ENCODE measurements at places on chromosomes 6 and 20.

- DNase-seq, result no peak
These were observed 49.8 kb downstream of the RNASET2 start for GRCh38 chr6:166906376-166907044.

- DNase-seq, result no peak
These were observed 97.0 kb downstream of the SMAP1 start for GRCh38 chr6:70764706-70765105.

DNA sequence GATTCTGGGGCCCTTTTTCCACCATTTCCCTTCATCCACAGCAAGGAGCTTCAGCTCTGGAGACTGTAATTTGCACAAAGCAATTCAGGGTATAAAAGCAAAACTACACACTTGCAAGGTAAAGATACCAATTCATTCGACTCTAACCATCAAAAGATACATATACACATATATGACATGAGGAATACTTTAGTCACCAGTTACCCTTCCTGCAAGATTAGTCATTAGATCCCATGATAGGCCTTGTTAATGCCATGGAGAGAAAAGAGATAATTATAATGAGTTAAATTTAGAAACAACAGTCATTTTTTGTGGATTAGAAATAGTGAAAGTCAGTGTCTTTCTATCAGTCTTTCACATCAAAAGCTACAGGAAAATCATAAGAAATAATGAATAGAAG, 204.2 kb downstream of the KCNQ5 start:
- no peak for DNase-seq

DNA sequence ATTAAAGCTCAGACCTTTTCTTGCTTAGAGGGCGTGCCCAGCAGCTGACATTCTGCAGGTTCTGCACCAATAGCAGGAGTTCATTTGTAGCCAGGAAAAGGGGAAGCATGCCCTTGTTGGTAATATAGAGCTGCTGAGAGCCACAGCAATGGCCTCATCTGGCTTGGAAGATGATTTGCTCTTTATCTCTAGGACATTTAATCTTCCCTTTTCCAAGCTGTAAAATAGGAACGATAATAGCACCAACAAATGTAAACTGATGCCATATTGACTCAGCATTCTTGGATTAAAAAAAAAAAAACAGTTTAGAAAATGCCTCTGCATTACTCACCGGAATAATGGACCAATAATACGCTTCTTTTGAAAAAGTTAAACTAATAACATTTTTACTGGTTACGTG, 93.4 kb upstream of the SLC2A12 start:
- no peak for DNase-seq

DNA sequence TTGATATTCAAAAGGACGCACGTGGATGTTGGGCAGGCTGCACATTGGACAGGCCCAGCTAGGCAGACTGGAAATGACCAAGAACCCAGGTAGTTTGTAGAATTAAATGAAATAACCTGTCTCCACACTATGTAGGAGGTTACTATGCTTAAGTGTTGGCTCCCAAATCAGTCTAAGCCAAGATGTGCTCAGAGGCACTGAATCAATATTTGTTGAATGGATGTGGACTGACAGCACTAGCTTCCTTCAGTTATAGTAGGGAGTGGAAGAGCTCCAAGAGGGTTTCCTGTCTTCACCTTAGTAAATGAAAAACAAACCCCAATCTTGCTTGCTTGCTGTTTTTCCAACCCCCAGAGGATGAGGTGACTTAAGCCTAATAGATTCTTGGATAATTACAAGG, 180.5 kb downstream of the JARID2 start:
- DNase-seq, result no peak

GRCh38 chr20:39395478-39396291, 433.5 kb downstream of the DHX35 start:
- no peak for DNase-seq

DNA sequence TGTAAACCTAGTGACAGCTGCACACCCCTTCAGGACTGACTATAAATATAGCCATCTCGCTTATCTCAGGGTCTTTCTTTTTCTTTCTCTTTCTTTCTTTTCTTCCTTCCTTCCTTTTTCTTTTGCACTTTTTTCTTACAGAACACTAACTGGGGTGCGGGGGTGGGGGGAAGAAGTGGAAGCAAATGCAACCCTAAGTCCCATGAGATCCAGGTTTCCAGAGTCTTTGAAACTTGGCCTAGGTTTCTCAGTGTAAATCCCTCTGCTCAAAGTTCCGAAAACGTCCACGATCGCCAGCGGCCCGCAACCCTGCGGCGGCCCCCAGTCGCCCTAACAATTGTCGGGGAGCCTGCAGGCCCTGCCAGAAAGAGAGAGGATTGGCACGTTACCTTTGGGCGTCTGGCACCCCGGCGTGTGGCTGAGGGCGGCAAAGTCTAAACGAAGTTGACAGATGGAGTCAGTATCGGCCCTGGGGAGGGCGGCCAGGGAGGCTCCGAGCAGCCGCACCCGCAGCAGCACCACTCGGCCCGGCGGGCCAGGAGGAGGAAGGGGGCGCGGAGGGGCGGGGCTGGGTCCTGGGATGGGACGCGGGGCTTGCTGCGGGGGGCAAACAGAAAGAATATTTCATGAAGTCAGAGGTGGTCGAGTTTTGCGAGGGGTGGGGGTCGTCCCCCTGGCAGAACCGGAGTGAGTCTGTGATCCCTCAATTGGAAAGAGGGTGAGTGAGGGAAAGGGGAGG, 577 bp upstream of the FOXF2 start:
- no peak for DNase-seq

- no peak for DNase-seq
These were observed 1.9 kb downstream of the SLCO4A1 start for GRCh38 chr20:62644044-62644795.

DNA sequence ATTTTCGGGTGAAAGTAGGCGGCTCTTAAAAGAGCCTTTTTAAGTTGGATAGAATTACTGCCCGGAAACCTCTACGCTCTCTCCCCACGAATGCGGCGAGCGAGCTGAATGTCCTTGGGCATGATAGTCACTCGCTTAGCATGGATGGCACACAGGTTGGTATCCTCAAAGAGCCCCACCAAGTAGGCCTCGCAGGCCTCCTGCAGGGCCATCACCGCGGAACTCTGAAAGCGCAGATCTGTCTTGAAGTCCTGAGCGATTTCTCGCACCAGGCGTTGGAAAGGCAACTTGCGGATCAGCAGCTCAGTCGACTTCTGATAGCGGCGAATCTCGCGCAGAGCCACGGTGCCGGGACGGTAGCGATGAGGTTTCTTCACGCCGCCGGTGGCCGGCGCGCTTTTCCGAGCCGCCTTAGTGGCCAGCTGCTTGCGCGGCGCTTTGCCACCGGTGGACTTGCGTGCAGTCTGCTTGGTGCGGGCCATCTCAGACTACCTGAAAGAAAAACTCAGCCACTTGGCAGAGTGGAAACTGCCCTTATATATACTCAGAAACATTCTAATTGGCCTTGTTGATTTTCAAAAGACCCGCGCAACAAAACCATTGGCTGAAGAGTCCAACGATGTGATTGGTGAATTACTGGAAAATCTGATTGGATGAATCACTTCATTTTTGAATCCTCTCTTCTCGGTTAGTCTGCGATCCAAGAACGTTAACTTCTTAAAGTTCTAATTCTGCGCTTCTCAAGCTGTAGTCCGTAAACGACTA, 93.9 kb upstream of the BTN3A2 start:
- DNase-seq, result no peak

DNA sequence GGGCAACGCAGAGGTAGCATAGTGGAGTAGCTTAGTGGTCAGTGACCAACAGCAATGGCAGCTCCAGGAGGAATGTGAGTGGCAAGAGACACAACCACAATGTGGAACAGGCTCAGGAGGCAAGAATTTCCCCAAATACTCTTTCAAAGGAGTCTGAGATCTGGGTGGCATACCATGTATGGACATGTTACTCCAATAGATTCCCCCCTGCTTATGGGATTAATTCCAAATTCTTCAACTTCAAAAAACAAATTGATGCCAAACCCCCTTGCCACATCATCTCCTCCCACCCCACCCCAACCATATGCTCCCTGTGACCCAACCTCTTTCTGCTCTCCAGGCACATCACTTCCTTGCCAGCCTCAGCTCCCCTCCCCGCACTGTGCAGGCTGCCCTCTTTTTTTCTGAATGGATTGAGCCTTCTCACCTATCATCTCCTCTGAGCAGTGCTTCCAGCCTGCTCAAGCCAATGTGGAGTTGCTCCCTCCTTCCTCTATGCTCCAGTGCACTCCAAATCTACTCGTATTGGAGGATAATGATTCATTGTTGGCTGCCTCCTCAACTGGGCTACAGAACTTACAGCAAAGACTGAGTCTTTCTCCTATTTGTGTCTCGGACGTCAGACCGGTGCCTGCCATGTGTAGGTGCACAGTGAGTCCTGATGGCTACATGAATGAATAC, 93.0 kb upstream of the CEP85L start:
- DNase-seq, result no peak

DNA sequence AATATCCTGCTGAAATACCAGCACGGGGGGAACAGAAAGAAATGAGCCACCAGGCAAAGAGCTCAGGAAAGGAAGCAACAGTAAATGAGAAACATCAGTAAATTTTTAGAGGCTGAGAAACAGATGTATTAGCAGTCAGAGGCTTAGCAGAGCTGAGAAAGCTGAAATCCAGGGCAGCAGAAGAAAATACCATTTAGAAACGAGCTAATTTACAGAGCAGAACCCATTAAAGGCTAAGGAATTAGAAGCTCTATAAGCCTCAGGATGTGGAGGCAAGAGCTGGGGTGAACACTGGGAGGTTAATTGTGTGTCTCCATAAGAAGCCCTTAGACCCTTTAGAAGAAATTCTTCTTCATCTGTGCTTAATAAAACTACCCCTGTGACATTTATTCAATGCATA, 178.6 kb upstream of the RGS17 start:
- no peak for DNase-seq

GRCh38 chr6:32439602-32440214, at the start of gene HLA-DRA:
HLA-DRA (plus strand) TSS chr6:32439887; CDS start chr6:32439951, 64 bp downstream.
- no peak for DNase-seq

- DNase-seq, result no peak
These were observed 42.4 kb downstream of the TMEM242 start for GRCh38 chr6:157280947-157281346.

DNA sequence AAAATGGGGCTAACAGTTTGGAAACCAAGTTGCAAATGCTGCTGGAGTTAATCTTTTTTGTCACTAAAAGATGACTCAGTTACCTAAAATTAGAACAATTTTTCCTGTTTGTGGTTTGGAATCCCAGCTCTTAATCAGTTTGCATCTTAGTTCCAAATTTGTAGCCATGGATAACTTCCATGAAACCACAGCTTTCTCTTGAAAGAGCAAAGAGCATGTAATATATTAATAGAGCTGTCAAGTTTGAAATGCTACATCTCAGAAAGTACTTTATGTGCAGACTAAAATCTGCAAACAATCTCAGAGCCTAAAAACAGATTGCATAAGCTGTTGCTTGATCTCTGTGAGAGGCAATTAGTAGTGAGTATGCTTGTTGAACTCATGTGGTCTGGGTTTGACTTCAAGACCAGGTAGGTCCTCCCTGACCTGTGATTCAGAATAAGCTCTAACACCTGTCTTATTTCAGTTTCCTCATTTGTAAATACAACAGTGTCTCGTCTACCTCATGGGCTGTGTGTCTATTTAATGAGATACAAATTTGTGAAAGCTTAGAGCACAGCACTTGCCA, 23.5 kb downstream of the DHX35 start:
- no peak for DNase-seq

GRCh38 chr6:157246048-157246630, 77.2 kb downstream of the TMEM242 start:
- DNase-seq, result no peak

DNA sequence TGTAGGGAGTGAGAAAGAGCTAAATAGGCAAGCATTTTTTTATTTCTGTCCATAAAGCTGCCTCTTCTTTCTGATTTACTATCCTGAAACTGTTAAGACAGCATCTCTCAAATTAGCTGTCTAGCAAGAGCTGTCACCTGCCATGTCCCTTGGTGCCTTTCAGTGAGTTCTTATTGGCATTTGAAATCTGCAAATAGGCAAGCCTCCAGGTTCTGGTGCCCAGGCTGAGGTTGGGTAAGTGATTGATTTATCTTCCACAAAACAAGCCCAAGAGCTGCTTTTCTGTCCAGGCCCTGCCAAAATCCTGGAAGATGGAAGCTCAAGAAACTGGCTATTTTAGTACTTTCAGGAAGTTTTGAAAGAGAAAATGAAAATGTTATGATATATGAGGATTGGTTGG, 22.4 kb downstream of the MANEA start:
- DNase-seq, result no peak

GRCh38 chr6:13653296-13653695, 38.2 kb downstream of the NOL7 start:
- no peak for DNase-seq

DNA sequence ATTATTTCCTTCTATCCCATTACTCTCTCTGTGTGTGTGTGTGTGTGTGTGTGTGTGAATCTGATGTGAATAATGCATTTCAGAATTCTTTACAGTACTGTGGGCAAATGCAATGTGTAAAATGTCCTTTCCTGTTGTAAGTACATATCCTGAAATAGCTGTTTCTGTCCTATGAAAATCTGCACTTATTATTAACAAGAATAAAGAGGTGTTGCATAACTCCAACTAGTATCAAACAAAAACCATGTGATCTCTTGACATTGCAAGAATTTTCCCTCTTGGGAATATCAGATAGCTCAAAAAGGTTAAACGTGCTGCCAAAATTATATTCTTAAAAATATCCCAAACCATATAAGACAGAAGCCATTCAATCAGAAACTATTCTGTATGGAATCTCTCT, 52.0 kb downstream of the LGSN start:
- DNase-seq, result no peak

- DNase-seq, result no peak
These were observed 115.2 kb upstream of the RIN2 start for GRCh38 chr20:19642860-19643259.

DNA sequence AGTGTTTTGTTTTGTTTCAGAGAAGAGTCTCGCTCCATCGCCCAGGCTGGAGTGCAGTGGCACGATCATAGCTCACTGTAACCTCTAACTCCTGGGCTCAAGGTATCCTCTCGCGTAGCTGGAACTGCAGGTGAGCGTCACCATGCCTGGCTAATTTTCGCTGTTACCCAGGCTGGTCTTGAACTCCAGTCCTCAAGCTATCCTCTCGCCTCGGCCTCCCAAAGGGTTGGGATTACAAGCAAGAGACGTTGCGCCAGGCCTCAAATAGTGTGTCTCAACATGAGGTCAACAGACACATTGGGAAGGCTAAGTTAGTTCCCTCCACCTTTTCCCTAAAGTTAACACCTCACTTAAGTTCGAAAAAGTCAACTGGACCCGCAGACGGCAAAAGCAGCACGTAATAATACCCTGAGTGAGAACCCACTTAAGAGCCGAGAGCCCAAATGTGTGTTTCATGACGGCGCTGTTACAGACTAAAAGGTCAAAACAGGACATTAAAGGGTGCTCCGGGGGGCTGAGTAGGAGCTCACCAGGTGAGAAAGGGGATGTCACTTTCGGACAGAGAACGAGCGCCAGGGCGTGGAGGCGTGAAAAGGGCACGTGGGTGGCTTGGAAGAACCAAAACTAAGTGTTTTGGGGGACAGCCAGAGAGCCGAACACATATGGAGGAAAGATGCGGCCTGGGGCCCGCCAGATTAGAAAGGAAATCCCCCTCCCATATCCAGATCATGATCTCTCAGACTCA, 499 bp downstream of the TTI1 start:
- DNase-seq, result no peak

- DNase-seq, result no peak
These were observed 18.6 kb downstream of the DSE start for GRCh38 chr6:116389357-116389756.

All from NT2/D1 (cell line).